ENCODE measurements at places on chromosomes 7 and 10.
A peak's percentile ranks its signal among the peaks of the same experiment; 100 is the strongest.

DNA sequence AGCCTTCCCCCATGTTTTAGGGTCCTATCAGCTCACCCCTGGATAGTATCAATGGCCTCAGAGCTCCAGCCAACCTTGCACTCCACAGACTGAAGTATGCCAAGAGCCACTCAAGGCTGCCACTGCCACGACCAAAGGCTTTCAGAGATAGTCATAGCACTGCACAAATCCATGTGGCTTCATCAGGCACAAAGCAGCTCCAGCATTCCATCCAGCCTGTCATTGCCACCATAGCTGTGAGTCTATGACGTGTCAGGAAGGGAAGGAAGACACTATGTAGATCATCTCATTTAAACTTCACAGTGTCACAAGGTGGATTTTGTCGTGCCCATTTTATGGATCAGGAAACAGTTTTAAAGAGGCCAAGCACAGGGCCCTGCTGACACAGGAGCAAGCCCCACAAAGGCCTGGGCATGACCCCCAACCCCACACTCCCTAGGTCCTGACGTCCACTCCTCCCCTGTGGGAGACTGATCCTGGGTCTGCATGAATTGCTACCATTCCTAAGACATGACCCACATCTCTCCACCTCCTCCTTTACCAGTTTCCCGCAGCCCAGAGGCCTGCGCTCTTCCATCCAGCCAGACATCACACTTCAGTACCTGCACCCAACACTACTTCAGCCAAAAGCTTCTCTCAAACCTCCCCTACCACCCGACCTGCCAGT, 119.4 kb downstream of the DIP2C start:
- no peak for DNase-seq

DNA sequence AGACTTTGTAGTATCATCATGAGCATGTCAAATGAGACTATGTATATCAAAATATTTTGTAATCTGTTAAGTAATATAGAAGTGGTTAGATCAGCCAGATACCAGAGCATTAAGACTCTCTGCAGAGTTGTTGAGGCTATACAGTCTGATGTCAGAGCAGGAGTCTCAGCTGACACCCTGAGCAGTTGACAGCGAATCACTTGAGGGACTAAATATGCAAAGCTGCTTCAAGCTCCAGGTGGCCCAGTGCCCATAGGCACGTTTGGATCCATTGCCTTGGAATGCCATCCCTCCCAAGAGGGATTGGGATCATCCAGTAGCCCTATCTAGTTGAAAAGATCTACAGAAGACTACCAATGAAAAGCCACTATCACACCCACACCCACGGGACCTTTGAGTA, 210.2 kb downstream of the TAX1BP1 start:
- DNase-seq, result no peak

GRCh38 chr10:31866118-31866670, 62.4 kb downstream of the ARHGAP12 start:
- no peak for DNase-seq

GRCh38 chr10:122525788-122526187, 34.8 kb upstream of the DMBT1 start:
- peak; percentile 13 for DNase-seq

DNA sequence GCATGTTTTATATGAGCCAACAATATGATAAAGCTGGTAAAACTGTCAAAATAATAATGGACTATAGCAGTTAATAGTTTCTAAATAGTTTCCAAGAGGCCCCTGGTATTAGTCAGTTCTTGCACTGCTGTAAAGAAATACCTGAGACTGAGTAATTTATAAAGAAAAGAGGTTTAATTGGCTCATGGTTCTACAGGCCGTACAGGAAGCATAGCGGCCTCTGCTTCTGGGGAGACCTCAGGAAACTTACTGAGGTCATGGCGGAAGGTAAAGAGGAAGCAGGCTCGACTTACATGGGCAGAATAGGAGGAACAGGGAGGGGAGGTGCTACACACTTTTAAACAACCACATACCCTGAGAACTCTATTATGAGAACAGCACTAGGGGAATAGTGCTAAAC, 104.6 kb downstream of the PPP1R9A start:
- no peak for DNase-seq

DNA sequence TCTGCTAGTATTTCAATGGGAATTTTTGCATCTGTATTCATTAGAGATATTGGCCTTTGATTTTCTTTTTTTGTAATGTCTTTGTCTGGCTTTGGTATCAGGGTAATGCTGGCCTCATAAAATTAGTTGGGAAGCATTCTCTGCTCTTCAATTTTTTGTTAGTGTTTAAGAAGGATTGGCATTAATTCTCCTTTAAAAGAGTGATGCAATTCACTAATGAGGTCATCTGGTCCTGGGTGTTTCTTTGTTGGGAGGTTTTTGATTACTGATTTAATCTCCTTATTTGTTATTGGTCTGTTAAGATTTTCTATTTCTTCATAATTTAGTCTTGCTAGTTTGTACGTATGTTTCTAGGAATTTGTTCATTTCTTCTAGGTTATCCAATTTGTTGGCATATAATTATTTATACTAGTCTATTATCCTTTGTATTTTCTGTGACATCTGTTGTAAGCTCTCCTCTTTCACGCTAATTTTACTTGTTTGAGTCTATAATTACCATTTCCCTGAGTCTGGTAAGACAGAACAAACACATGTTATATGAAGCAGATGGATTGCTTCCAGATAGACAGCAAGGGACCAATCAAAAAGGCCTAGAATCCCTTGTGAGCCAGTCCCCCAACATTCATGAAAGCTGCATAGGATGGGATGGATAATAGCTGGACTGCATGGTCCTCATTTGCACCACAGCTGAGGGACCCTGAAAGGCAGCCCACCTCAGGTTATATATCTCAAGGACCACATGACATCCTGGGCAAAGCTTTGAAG, 54.4 kb downstream of the MTPAP start:
- DNase-seq, result no peak

DNA sequence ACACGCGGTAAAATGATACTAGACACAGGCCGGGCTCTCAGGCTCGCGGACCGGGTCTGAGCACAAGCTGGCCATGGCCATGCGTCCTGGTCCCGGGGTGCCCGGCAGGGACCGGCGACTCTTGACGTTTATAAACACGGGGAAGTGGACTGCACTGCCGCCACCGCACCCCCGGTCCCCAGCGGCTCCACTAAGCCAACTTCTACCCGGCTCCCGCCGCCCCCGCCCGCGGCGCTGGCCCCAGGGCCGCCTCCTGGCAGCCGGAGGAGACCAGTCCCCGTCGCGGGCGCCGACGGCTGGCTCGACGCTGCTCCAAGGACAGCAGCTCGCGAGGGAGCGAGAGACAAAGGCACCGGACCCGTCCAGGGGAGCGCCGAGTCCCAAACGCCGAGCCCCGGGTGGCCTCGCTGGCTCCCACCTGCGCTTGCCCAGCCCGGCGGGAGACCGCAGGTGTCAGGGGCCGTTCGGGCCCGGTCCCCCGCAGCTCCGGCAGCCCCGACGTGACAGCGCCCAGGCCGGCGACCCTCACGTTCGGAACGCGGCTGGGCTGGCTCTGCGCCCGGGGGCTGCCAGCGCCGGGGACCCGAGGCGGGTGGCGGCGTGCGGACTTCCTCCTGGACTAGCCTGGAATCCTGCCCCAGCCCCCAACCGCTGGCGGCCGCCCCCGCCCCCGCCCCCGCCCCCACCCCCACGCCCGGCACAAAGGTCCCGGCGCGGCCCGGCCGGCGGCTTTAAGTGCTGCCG, 517 bp downstream of the ITGB1 start:
- peak; percentile 44 for DNase-seq

- no peak for DNase-seq
Observed at GRCh38 chr10:102150970-102151773, 1.0 kb upstream of the NOLC1 start.

DNA sequence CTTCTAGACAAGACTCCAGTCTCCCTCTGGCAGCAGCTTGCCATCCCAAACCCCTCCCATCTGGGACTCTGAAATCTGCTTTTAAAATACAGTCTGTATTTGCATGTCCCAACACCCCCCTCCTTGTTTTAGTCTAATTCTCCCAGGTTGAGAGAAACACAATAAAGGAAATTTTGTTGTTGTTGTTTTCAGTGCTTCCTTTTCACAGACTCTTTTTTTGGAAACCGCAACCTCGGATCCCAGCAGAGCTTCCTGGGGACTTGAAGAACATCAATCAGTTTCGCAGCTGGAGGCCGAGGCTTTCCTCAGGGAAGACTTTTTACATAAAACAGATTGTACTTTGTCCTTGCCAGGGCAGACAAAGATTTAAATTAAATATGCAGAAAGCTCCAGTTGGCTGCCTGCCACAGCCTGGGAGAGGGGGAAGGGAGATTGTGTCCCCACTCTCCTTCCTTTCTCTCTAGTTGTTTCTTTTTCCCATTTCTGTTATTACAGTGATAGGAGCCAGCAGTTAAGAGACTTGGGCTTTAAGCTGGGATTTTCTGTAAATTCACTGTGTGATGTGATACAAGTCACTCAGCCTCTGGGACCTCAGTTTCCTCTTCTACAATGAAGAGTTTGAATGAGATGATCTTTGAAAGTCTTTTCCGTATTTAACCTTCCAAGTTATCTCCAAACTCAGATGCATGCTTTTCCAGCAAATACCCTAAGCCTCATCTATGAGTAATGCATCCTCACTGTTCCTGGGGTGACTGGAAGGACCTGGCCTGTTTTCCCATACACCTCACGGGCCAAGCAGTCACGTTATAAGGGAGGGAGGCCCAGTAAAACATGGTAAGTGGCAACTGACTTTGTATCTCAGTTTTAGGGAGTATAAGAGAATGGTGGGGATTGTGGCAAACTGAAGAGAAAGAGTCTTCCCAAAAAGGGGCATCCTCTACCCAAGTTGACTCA, 192.3 kb downstream of the REEP3 start:
- no peak for DNase-seq

GRCh38 chr7:3805151-3805550, 504.1 kb downstream of the SDK1 start:
- no peak for DNase-seq

DNA sequence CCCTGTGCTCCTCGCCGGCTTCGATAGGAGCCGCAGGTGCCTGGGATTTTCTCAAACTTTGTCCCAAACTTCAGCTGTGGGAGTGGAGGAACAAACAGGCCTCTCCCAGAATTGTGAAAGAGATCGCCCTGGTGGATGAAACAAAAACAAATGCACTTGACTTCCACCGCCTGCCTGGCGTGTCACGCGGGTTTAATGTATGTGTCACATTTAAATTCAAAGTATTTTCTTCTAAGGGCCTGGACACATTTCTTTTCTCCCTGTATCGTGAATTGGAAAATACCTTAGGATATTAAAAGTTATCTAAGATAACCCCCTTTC, 694 bp upstream of the WASL start:
- DNase-seq, result peak; percentile 63

- no peak for DNase-seq
Observed at GRCh38 chr7:147412109-147412508, 1178.5 kb upstream of the C7orf33 start.

- no peak for DNase-seq
Observed at GRCh38 chr7:33900501-33900900, 4.8 kb upstream of the BMPER start.

DNA sequence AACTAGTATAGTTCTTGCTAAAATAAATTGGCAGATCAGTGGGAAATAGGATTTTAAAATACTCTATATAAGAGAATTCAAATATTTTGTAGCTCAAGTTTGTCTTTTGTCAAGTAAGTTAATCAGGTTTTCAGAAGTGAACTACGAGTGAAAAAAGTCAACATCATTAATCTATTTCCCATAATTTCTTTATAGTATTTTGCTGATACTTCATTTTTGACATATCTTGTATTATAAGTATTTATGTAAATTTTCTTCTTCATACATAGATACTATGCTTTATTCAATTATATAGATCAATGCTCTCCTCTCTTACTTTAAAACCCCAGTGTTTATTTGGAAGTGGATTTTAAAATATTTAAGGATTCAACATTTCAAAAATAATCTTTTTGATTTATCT, 360.7 kb downstream of the THSD7A start:
- DNase-seq, result no peak

GRCh38 chr7:44067064-44067951, 1.9 kb upstream of the PGAM2 start:
- no peak for DNase-seq

DNA sequence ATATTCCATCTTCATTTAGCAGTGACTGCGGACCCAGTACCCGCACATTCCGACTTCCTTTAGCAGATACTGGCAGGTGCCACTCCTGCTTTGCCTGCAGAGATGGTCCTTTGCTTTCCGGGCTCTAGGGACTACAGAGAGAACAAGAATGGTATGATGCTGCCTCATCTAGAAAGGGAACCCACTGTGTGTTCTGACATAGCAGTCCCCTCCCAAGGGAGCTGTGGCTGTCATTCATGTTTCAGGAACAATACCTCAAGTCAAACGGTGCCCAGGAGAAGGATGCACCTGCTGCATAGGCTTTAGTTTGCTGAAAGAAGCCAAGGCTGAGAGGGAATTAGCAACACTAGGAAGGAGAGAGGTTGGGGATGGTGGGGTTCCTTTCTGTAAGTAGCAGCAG, 15.9 kb upstream of the TMEM72 start:
- DNase-seq, result no peak

Data from activated naive CD4-positive, alpha-beta T cell treated with anti-CD3 and anti-CD28 coated beads for 36 hours (primary cell).